Aorta (tissue), 5 donors: ENCODE measurements at places on chromosomes 7 and 10. TPM values are rescaled to one million over a fixed set of nuclear protein-coding genes. Genes with fewer than 3 reads are reported as not detected.

GRCh38 chr10:112593023-112593422 is 146.0 kb downstream of the VTI1A start:
- no peak for DNase-seq

DNA sequence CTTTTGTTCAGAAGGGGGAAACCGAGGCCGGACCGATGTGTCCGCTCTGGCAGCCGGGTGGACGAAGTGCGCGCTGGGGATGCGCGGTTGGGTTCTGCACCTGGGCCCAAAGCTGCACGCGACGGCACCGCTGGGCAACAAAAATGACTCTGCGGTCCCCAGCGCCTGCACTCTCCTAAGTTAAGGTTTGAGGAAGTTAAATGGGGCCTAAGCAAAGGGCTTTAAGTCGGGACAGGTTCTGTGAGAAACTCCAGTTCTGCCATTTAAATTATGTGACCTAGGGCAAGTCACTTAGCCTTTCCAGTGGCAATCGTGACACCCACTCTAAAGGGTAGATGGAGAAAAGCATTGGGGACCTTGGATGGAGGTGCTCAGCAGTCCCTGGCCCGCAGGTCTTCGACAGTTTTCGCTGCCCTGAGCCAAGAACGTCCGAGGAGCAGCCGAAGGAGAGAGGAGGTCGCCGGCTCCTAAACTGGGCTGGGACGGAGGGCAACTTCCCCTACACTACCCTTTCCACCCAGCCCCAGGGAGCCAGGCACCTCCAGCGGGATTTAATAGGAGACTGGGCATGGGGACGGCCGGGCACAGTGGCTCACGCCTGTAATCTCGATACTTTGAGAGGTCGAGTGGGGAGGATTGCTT is 534 bp upstream of the ACBD5 start:
- DNase-seq: peak; percentile 81

Gene OR6B1
- total RNA-seq: not detected

DNA sequence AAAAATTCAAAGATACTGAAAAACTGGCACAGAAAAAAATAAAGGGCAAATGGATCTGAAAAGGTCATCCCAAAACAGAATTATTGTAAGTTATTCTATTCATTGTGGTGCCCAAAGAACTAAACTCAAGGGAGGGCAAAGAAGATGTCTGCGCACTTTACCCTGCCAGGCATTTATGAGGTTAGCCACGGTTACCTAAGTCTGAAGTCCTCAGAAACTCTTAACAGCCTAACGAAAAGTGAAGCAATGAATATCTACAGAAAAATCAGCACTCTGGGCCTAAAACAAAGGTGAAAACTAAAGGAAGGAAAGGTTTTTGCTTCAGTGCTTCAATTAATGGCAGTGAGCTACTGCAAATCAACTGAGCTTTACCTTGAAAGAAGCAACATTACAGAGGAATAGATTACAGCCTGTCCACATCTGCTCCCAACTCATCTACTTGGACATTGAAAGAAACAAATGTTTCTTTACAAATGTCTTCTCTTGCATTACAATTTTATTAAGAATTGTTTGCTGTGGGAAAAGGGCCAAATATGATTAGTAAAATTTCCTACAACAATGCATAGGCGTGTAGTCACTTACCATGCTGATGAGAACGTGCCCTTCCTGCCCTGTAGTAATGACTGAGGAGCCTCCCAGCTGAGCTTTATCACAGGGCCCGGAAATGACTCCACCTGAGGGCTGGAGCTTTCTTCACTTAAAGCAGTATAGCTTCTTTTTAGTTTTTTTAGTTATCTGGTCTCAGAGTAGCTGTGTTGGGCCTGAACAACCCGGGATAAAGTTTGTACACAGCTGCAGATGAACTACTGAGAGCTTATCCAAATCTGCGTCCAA is at the start of gene TUBAL3:
TSS of gene TUBAL3 (minus strand) at position 621 of the 834 bp plus-strand sequence. CDS start at position 585, 36 bp downstream.
- DNase-seq: no peak

- no peak for DNase-seq
These were observed 74.2 kb upstream of the PLXNA4 start for GRCh38 chr7:132650498-132650897.

DNA sequence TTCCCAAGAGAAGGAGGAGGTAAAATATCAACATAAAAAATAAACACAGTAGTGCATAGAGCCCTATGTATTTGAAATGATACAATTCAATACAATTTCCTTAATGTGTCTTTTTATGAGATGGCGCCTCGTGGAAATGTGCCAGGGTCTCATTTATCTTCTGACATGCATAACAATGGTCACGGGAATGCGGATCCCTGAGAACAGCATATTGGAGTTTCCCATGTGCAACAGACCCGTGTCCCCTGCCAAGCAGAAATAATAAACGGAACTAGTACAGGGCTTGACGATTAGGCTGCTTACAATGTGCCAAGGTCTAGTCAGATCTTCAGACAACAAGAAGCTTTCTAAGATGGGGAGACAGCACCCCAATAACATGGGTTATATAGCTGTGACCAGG is 217.9 kb downstream of the ARHGAP21 start:
- DNase-seq: no peak

Gene STK17A
- total RNA-seq: 38.8 TPM

Gene FAM237B
- total RNA-seq: not detected

GRCh38 chr10:79201706-79202105 is 132.9 kb downstream of the ZMIZ1 start:
- DNase-seq: no peak

- no peak for DNase-seq
These were observed 15.0 kb upstream of the MCM10 start for GRCh38 chr10:13146379-13146778.

Gene PNLIPRP3
- not detected for total RNA-seq

- DNase-seq: no peak
These were observed 6.8 kb upstream of the TBRG4 start for GRCh38 chr7:45118292-45118691.

GRCh38 chr10:107616031-107616430 is 451.5 kb upstream of the SORCS1 start:
- DNase-seq: no peak

Gene ZPBP
- not detected for total RNA-seq

GRCh38 chr10:118139321-118139720 is 92.6 kb upstream of the RAB11FIP2 start:
- no peak for DNase-seq

DNA sequence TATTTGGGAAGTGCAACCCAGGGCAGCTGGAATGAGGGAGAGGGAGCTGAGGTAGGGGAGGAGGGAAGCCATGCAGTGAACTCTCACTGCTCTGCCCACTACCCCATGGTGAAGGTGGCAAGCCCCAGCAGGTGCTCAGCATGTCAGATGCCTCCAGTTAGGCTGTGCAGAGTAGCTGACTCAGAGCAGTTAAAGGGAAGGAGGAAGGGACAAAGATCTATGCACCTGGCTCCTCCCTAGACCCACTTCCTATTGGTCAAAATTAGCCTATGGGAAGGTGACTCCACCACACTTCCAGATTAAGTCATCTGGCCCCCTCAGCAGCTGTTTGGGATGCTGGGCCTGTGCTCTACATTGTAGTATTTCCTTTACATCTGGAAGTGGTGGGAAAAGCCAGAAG is 125.7 kb upstream of the MTPN start:
- no peak for DNase-seq

DNA sequence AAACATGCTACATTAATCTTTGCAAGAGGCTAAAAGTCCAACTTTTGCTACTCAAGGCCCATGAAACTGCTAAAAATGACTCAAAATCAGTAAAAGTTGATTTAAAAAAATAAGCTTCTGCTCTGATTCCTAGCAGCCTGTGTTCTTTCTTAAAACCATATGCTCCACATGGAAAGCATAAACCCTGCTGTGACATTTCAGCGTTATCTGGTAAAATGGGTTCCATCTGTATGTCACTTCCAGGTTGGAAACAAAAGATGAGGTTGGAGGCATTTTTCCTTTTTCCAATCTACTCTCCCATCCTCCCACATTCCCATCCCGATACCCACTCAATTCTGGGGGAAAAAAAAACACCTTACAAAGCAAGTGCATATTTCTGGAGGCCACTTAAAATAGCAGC is 439.5 kb downstream of the NEBL start:
- DNase-seq: no peak

- DNase-seq: no peak
These were observed 80.3 kb upstream of the RET start for GRCh38 chr10:42996588-42996987.

Gene GDF2
- total RNA-seq: not detected

Gene PLEKHS1
- 0.21 TPM for total RNA-seq

- no peak for DNase-seq
These were observed 66.3 kb downstream of the BAMBI start for GRCh38 chr10:28743576-28743975.

DNA sequence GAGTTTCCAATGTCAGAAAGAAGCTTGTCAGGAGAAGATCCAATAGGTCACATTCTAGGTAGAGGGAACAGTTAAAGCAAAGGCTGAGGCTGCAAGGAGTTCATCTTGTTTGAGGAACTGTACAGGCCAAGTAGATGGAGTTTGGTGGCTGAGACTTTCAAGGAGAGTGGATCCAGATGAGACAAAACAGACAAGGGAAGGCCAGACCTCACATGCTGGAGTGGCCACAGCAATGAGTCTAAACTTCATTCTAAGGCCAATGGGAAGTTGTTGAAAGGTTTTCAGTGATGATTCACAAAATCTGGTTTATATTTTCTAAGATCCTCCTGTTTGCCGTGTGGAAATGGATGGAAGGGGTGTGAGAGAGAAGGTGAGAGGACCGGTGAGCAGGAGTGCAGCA is 40.0 kb downstream of the EPDR1 start:
- DNase-seq: no peak
